ENCODE measurements at places on chromosomes 13 and 19. TPM values are rescaled to one million over a fixed set of nuclear protein-coding genes. Genes with fewer than 3 reads are reported as not detected.

The PLPP2 gene
- 55.3 TPM for total RNA-seq

The SBK3 gene
- total RNA-seq: not detected

GRCh38 chr13:38518328-38518727, 168.5 kb upstream of the FREM2 start:
- DNase-seq: no peak
- no peaks in the 10 kb centered on the region for H3K36me3 ChIP-seq
- no peaks in the 10 kb centered on the region for H3K27me3 ChIP-seq
- H3K27ac ChIP-seq: no peak overlapping the region
- no peaks in the 10 kb centered on the region for H3K4me1 ChIP-seq
- no peak overlapping the region for H3K4me3 ChIP-seq

DNA sequence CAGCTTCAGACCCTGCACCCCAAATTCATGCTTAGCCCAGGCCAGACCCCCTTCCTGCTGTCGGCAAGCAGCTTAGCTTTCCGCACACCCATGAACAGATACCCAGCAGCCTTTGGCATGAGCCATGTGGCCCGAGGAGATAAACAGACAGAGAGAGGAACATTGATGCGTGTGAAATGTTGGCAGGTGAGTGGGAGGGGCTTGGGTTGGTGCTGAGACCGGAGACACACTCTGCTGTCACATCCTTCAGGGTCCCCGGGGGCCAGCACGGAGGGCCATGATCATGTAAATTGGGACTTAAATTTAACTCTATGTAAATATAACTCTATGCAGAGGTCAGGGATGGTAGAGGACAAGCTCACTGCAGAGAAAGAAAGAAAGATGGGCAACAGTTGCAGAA, 1.5 kb downstream of the CD22 start:
- DNase-seq: no peak
- H3K36me3 ChIP-seq: no peaks in the 10 kb centered on the region
- H3K27me3 ChIP-seq: no peaks in the 10 kb centered on the region
- no peak overlapping the region for H3K4me3 ChIP-seq
- no peaks in the 10 kb centered on the region for H3K4me1 ChIP-seq

GRCh38 chr19:31349160-31349881, at the start of gene TSHZ3:
Gene TSHZ3 (minus strand): TSS chr19:31349436. CDS start chr19:31349219, 217 bp downstream.
- peak within 1 kb of the TSS; percentile 90 for H3K27ac ChIP-seq
- peak; percentile 85 for DNase-seq
- H3K36me3 ChIP-seq: no peaks in the 10 kb centered on the region
- H3K27me3 ChIP-seq: no peaks in the 10 kb centered on the region
- peaks cover 13% of the 10 kb centered on the region for H3K4me1 ChIP-seq
- peak within 1 kb of the TSS; percentile 98 for H3K4me3 ChIP-seq

DNA sequence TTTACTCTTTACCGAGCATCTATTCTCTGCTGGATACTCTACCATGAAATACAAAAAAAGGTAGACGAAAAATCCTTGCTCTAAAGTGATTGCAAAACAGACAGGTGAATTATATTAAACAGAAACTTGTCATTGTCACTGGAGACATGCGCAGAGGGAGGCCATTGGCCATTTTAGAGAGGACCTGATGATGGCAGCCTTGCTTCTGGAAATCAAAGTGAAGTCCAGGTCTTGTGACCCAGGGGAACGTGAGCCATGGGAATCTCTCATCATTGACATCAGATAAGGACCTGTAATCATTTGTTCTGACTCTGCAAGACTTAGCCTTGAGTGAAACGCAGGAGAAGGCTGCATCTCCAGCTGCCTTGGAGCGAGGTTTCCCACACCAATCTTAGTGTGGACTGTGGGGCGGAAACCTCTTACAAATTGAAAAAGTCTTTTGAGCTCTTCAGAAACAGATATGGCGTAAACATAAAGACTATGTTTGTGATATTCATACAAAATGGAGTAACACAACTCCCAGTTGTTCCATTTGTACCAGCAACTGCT, 16.8 kb upstream of the SLC46A3 start:
- DNase-seq: no peak
- H3K27ac ChIP-seq: no peak overlapping the region
- H3K36me3 ChIP-seq: no peaks in the 10 kb centered on the region
- no peaks in the 10 kb centered on the region for H3K27me3 ChIP-seq
- no peak overlapping the region for H3K4me3 ChIP-seq

GRCh38 chr19:53874606-53874990, 6.9 kb downstream of the MYADM start:
- H3K27me3 ChIP-seq: no peaks in the 10 kb centered on the region
- no peak overlapping the region for H3K4me3 ChIP-seq
- H3K27ac ChIP-seq: no peak overlapping the region
- peaks cover 3% of the 10 kb centered on the region for H3K4me1 ChIP-seq
- H3K36me3 ChIP-seq: peaks cover 44% of the 10 kb centered on the region

GRCh38 chr13:109145631-109146030, 516.2 kb downstream of the MYO16 start:
- no peak overlapping the region for H3K4me3 ChIP-seq
- no peak overlapping the region for H3K27ac ChIP-seq
- H3K27me3 ChIP-seq: peaks cover 2% of the 10 kb centered on the region
- H3K36me3 ChIP-seq: no peaks in the 10 kb centered on the region
- no peak for DNase-seq

GRCh38 chr19:5943045-5943444, 29.0 kb downstream of the CAPS start:
- peaks cover 22% of the 10 kb centered on the region for H3K36me3 ChIP-seq
- no peak for DNase-seq
- H3K27ac ChIP-seq: no peak overlapping the region
- H3K27me3 ChIP-seq: no peaks in the 10 kb centered on the region

DNA sequence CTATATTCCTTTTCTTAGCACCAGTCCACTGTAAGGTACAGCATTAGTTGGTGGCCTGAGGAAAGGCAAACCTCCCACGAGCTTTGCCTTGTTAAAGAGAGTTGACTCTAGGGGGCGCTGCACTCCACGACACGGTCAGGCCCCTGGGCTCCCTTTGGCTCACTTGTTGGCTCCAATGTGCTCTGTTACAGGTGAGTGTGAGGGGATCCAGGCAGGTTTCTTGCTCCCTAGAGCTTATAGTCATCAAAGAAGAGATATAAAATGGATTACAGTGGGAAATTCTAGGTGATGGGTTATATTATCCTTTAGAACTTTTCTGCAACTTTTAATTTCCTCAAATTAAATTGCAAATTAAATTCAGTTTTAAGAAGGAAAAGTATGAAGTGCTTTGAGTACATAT, 3.7 kb downstream of the WDR87 start:
- no peak overlapping the region for H3K27ac ChIP-seq
- no peaks in the 10 kb centered on the region for H3K4me1 ChIP-seq
- no peak for DNase-seq
- no peaks in the 10 kb centered on the region for H3K36me3 ChIP-seq

GRCh38 chr13:72218966-72219365, 352.0 kb upstream of the DACH1 start:
- no peak overlapping the region for H3K4me3 ChIP-seq
- no peaks in the 10 kb centered on the region for H3K36me3 ChIP-seq
- no peaks in the 10 kb centered on the region for H3K27me3 ChIP-seq
- H3K4me1 ChIP-seq: no peaks in the 10 kb centered on the region
- no peak for DNase-seq
